Stimulated activated CD8-positive, alpha-beta memory T cell treated with anti-CD3 and anti-CD28 coated beads, Interleukin-7, amount 100 ng/mL, for 1 hour (primary cell): ENCODE measurements at places on chromosomes 3 and 15.

DNA sequence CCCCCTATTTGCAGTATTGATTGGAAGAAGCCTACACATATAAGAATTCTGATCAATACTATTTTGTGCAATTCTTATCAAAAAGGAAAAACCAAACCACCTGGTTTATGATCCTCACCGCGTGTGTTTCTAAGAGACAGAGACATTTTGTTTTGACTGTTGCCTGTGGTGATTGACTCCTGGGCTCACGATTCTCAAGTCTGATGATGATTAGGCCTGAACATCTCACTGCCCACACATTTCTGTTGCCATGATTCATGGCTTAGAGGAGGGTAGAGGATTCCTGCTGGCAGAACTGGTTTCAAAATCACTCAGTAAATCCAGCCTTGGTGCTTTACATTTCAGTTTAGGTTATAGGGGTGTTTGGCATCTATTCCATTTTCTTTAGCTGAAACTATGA lies 88.3 kb upstream of the UBE3A start:
- DNase-seq: no peak

DNA sequence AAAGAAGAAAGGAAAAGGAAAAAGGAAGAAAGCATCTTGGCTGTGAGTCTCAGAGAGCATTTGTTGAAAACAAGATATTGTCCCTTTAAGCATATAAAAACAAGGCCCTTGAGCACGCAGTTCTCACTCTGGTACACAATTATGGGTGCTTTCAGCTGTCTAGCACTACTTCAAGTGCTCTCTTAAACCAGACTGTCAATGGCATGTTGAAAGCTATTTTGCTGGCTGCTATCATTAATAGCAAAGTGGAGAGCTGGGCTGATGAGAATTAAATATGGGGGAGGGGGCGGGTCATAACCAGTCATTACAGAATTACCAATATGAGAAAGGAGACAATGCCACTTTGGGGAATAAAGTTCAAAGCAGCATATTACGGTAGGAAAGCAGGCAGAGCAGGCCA lies 9.3 kb downstream of the TLE3 start:
- no peak for DNase-seq

GRCh38 chr3:40939741-40940130 lies 259.6 kb upstream of the CTNNB1 start:
- DNase-seq: no peak

- no peak for DNase-seq
Measured at GRCh38 chr15:93940226-93940625, 291.1 kb upstream of the MCTP2 start.

- no peak for DNase-seq
Measured at GRCh38 chr15:71093054-71094024, 21.9 kb upstream of the THSD4 start.

GRCh38 chr3:17307482-17307881 lies 422.7 kb downstream of the PLCL2 start:
- no peak for DNase-seq

DNA sequence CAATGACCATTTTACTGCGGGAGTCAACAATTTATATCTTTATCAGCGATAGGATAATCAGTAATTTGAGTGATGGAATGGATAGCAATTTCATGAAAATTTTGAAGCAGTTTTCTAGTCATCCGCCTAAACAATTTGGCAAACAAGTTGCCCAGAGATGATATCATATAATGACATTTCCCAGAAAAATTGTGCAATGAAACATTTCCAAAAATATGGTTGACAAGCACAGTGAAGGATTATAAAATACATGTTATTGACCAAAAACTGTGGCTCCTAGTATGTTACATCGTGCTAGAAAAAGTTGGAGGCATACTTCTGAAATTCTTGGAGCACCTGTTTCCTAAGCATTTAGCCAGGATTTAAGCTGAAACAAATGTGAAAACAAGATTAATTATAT lies 145.1 kb downstream of the GHSR start:
- no peak for DNase-seq
